ENCODE measurements at places on chromosomes 12 and 14. TPM values are rescaled to one million over a fixed set of nuclear protein-coding genes. Genes with fewer than 3 reads are reported as not detected.

Gene OTX2
- total RNA-seq: 453 TPM

- no peak overlapping the region for H3K4me3 ChIP-seq
- no peak for DNase-seq
- no peaks in the 10 kb centered on the region for H3K36me3 ChIP-seq
These were observed 63.2 kb downstream of the ZNF664 start for GRCh38 chr12:124036171-124036598.

- no peak overlapping the region for H3K27ac ChIP-seq
- DNase-seq: peak; percentile 15
- no peaks in the 10 kb centered on the region for H3K36me3 ChIP-seq
- H3K27me3 ChIP-seq: no peaks in the 10 kb centered on the region
- peaks cover 33% of the 10 kb centered on the region for H3K4me1 ChIP-seq
- H3K4me3 ChIP-seq: no peak overlapping the region
These were observed 108.9 kb upstream of the FGD4 start for GRCh38 chr12:32290411-32290810.

Gene RDH16
- 1.2 TPM for total RNA-seq

Gene GLT1D1
- 5.4 TPM for total RNA-seq

DNA sequence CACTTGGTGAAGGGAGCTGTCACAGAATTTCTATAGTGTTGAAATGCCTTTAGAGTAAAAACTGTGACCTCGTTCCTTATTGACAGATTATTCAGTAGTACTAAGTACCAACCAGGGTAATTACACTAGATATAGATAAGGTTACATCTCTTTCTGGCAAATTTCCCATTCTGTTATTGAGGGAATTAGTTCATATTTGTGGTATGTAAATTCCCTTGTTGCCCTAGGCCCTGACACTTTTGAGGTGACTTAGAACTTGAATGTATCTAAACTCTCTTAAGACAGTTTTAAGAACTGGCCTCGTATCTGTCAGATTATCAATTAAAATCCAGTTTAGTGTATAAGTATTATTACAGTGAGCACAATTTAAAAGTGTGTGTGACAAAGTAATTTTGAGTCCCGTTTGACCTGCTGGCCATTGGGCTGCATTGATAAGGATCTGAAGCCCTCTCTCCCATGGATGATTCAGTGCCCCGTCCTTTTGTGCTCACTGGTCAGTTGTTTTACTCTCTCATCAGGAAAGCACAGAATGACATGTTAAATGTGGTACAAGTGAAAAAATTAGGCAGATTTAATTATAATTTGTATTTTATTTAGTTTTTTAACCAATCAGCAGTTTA, 123.2 kb downstream of the GPR135 start:
- DNase-seq: no peak
- H3K27me3 ChIP-seq: no peaks in the 10 kb centered on the region
- no peaks in the 10 kb centered on the region for H3K36me3 ChIP-seq
- H3K27ac ChIP-seq: no peak overlapping the region

DNA sequence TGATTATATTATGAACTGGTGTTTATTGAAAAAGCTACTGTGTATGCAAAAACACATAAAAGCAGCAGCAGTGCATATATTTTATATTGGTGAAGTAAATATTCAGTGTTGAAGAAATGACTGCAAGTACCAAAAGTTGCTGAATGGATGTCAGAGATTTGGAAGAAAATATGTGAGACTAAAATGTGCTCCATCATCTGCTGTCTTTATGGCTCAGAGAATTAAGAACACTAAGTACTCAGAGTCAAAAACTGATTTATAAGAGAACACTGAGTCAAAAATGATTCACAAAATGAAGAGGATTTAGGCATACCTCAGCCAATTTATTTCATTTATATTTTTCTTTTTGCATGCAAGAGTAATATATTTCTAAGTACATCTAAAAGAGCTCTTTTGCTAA, 86.3 kb upstream of the PDZRN4 start:
- no peaks in the 10 kb centered on the region for H3K27me3 ChIP-seq
- DNase-seq: no peak
- H3K4me1 ChIP-seq: no peaks in the 10 kb centered on the region
- no peak overlapping the region for H3K27ac ChIP-seq
- H3K4me3 ChIP-seq: no peak overlapping the region

- no peaks in the 10 kb centered on the region for H3K27me3 ChIP-seq
- H3K36me3 ChIP-seq: no peaks in the 10 kb centered on the region
- H3K4me3 ChIP-seq: no peak overlapping the region
- no peak for DNase-seq
- H3K27ac ChIP-seq: no peak overlapping the region
These were observed 701.2 kb upstream of the TBX3 start for GRCh38 chr12:115385141-115385540.

Gene PPFIA2
- total RNA-seq: 1.4 TPM

DNA sequence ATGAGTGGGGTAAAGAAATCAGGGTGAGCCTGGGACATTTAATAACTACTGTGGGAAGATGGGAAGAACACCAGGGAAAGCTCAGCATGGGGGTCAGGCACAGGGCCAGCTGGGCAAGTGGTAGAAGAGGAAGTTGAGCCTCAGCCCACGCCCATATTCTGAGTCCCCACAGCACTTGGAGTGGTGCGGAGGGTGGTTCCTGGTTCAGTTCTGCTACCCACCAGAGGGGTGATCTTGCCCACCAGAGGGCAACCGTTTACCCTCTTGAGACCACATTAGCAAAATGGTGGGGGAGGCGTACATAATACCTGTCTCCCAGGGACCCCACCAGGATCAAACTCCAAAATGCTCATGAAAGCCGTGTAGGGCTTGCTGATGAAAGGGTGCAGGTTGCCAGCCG, 16.8 kb upstream of the ANKRD33 start:
- no peak overlapping the region for H3K27ac ChIP-seq
- H3K4me3 ChIP-seq: no peak overlapping the region
- no peaks in the 10 kb centered on the region for H3K36me3 ChIP-seq

Gene CACNA2D4
- 8.5 TPM for total RNA-seq

Gene GPD1
- total RNA-seq: 1.4 TPM

Gene GALNT16
- total RNA-seq: 7.0 TPM

Gene RPS26
- 721 TPM for total RNA-seq

DNA sequence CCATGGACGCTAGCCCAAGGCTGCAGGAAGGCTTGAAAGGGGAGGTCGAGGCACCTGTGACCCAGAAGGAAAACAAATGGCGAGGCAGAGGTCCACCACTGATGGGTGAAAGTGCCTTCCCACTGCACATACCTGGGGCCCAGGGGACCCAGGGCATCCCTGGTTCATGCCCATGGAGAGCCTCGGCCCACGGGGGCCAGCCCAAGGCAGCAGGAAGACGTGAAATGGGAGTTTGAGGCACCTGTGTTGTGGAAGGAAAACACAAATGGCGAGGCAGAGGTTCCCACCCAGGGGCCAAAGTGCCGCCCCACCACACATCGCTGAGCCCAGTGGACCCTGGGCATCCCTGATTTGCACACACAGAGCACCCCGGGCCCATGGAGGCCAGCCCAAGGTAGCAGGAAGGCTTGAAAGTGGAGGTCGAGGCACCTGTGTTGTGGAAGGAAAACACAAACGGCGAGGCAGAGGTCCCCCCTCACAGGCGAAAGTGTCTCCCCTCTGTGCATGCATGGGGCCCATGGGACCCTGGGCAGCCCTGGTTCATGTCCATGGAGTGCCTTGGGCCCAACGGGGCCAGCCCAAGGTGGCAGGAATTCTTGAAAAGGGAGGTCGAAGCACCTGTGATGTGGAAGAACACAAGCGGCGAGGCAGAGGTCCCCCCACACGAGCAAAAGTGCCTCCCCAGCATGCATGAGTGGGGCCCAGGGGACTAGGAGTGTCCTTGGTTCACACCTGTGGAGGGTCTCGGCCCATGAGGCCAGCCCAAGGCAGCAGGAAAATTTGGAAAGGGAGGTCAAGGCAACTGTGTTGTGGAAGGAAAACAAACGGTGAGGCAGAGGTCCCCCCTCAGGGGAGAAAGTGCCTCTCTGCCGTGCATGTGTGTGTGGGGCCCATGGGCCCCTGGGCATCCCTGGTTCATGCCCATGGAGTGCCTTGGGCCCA, 383.3 kb downstream of the ALG10 start:
- no peaks in the 10 kb centered on the region for H3K27me3 ChIP-seq
- H3K4me1 ChIP-seq: no peaks in the 10 kb centered on the region
- H3K4me3 ChIP-seq: no peak overlapping the region
- H3K27ac ChIP-seq: no peak overlapping the region
- DNase-seq: no peak

- H3K36me3 ChIP-seq: no peaks in the 10 kb centered on the region
- DNase-seq: no peak
- peak overlapping the region; percentile 63 for H3K4me3 ChIP-seq
- H3K27me3 ChIP-seq: no peaks in the 10 kb centered on the region
- H3K4me1 ChIP-seq: no peaks in the 10 kb centered on the region
These were observed 11.4 kb downstream of the SCNN1A start for GRCh38 chr12:6364044-6364374.

DNA sequence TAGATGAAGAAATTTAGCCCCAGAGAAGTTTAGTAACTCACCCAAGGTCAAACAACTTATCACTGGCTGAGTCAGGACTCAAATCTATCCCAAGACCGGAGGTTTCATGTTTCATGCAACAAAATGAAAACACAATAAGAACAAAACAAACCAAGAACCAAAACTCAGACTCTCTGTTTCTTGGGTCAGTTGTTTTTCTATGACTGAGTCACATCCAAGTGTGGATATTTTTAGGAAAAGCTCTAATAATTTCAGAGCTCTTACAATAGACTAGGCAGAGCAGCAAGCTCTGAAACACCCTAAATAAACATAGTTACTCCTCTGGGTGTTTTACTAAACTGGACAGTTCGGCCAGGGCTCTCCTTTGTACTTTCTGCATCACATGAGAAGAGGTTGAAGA, 87.6 kb upstream of the PRB2 start:
- H3K36me3 ChIP-seq: no peaks in the 10 kb centered on the region
- H3K27ac ChIP-seq: no peak overlapping the region
- H3K4me1 ChIP-seq: no peaks in the 10 kb centered on the region

- no peaks in the 10 kb centered on the region for H3K36me3 ChIP-seq
- H3K4me1 ChIP-seq: no peaks in the 10 kb centered on the region
- no peak overlapping the region for H3K4me3 ChIP-seq
- H3K27me3 ChIP-seq: no peaks in the 10 kb centered on the region
These were observed 6.1 kb upstream of the CNIH1 start for GRCh38 chr14:54447231-54447692.

DNA sequence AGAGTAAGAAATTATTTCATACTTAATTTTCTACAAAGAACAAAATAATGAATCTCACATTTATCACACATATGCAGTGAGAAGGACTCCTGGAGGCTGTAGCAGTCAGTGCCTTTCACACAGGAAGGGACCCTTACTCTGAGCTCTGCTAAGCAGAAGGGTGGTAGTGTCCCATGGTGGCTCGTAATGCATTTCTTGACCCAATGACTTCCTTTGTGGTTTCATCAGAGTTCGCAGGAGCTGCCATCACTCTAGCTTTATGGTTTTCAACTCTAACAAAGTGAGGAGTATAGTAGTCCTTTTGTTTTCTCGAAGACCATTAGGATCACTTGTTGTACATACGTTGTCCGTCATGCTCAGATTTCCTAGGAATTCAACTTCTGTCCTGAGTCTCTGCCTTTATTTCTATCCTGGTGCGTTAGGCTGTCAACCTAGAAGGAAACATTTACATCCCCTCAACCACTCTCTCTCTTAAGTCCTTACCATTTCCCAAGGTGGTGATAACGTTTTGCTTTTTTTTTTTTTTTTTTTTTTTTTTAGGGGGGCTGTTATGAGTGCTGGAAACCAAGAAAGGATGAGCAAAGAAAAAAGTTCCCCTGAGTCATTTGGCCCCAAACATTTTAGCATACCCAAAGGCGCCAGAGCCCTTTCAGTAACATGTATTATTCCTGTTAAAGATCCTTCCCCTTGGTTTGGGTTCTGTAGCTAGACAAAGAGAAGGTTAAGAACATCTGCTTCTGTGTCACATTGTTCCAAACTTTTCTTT, 37.2 kb downstream of the GABARAPL1 start:
- H3K27me3 ChIP-seq: no peaks in the 10 kb centered on the region
- H3K36me3 ChIP-seq: no peaks in the 10 kb centered on the region
- no peaks in the 10 kb centered on the region for H3K4me1 ChIP-seq
- no peak overlapping the region for H3K4me3 ChIP-seq
- no peak for DNase-seq
- no peak overlapping the region for H3K27ac ChIP-seq

DNA sequence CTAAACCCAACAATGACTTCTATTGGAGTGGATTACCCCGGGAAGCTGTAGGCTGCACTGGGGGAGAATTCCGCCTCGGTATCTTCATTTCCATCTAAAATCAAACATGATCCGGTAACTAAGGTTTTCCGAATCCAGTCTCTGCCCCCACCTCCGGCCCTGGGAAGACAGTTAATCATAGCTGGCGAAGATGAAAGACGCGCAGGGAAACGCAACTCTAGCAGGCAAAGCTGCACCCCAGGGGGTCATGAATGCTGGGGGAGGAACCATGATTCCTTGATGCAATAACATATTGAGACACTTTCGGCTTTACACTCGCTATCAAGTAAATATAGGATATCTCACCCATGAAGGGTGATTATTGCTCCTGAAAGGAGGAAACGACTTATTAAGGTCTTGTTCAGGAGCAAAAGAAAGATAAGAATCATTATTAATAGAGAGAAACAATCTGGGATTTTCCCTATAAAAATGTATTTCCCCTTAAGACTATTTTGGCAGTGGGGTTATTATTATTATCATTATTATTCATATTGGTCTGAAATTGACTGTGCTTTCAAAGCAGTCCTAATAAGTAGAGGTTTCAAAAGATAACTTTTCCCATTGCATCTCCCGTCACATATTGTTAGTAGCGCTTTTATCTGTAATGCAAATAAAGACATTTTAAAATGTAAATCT, 614.9 kb downstream of the VRK1 start:
- peaks cover 71% of the 10 kb centered on the region for H3K27me3 ChIP-seq
- peak overlapping the region; percentile 27 for H3K4me3 ChIP-seq
- peak; percentile 84 for DNase-seq
- H3K4me1 ChIP-seq: peaks cover 45% of the 10 kb centered on the region
- H3K27ac ChIP-seq: no peak overlapping the region

- H3K4me3 ChIP-seq: no peak overlapping the region
- no peak for DNase-seq
- H3K36me3 ChIP-seq: no peaks in the 10 kb centered on the region
- no peak overlapping the region for H3K27ac ChIP-seq
These were observed 133.0 kb downstream of the SOX5 start for GRCh38 chr12:23816394-23816851.

Gene DCN
- not detected for total RNA-seq

Gene BCL7A
- 22.1 TPM for total RNA-seq

DNA sequence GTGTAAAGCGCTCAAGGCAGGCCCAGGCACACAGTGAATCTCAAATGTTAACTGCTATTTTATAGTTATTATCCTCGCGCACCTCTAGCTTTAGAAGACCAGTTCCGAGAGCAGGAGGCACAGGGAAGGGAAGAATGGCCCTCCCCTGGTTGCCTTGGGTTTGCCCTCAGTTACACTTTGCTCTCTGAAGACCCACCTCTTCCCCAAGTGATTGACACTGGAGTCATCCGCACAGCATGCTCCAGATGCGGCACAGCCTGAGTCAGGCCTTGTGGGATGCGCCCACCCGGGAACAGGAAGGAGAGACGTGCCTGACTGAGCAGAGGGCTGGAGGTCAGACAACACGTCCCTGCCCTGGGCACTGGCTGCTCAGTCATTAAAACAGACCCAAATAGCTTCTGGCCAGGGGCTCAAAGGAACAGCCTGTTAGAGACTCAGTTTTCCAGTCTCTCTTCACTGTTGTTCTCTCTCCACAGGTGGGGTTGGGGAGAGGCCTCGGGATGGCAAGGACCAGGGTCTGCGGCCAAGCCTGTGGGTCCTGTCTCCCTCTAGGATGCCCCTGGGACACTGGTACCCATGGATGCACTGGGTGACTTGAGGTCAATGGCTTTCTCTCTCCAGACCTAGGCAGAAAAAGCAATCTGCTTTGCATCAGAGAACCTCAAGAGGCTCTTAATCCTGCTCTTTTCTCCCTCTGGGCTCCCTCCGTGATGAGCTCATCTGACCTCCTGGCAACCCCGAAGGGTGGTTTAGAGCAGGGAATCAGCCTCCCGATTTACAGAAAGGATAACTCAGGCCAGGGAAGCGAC, 13.6 kb upstream of the MLXIP start:
- H3K27me3 ChIP-seq: no peaks in the 10 kb centered on the region
- no peaks in the 10 kb centered on the region for H3K36me3 ChIP-seq
- H3K4me3 ChIP-seq: no peak overlapping the region
- DNase-seq: peak; percentile 57
